ENCODE measurements at places on chromosomes 13 and 19. TPM values are rescaled to one million over a fixed set of nuclear protein-coding genes. Genes with fewer than 3 reads are reported as not detected.
A peak's percentile ranks its signal among the peaks of the same experiment; 100 is the strongest.

- DNase-seq: no peak
Observed at GRCh38 chr19:45616704-45617017, 14.6 kb upstream of the GPR4 start.

- DNase-seq: no peak
Observed at GRCh38 chr13:30332456-30333143, 25.2 kb upstream of the KATNAL1 start.

- DNase-seq: no peak
Observed at GRCh38 chr13:41678249-41678648, 220.9 kb downstream of the RGCC start.

DNA sequence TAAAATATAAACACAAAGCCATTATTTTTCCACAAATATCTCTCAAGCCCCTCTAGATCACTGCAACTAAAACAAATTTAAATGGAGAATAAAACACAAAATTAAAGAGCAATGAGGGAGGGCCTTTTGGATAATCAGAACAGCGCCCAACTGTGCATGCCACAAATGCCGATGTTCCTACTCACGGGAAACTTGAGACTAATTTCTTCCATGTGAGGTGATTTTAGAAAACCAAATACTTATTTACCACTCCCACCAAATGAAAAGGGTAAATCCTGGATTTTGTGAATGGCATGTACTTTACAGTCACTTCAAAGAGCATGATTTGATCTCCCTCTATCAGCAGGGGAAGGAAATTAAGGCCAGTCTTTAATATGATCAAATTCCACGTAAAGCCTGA, 74.8 kb downstream of the SLC7A1 start:
- DNase-seq: no peak

DNA sequence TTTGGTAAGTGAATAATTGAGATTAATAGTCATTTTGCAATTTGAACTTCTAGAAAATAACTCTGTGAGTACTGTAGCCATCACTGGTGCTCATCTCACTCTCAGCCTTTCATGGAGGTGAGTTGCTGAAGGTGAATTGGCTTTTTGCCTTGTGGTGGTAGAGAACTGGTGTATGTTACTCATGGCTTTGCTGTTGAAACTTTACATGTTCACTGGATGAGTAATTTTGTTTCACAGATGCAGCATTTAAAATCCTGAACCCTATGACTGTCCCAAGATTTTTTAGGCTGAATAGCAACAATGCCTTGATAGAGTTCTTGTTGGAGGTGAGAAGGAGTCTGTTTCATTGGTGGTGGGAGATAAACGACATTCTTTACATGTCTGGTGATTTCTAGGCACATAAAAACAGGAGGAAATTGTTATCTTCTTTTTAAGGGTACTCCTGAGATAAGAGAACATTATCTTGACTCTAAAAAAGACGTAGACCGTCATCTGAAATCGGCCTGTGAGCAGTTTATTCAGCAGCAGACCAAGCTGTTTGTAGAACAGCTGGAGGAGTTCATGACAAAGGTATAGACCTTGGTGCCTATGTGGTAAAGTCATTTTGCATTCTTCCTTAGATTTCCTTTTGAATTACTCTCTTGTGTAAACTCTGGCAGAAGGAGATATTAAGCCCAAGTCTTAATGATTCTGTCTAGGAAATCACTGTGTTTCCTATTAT, 53.9 kb downstream of the COG3 start:
- no peak for DNase-seq

The YJEFN3 gene
- total RNA-seq: 3.5 TPM

GRCh38 chr13:26604784-26605545, 47.5 kb downstream of the WASF3 start:
- DNase-seq: peak; percentile 78

DNA sequence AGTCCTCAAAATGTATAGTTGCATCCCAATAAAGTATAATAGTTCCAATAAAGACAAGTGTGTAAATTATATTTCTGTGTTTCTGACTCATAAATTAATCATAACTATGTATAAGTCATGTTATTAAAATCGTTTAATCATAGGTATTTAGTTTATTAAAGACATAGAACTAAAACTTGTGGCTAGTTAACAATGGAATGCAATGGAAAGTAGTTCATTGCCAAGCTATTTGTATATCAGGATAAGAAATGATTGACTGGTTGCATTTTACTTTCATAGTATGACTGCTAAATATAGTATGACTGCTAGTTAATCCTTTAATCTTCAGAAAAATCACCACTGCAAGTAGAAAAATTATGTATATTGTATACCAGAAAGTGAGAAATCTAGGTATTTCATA, 16.9 kb downstream of the COG3 start:
- DNase-seq: no peak

GRCh38 chr13:91450913-91451312, 52.5 kb downstream of the GPC5 start:
- no peak for DNase-seq
